T1000 (cell line): ENCODE measurements at places on chromosomes 3 and 15.

GRCh38 chr3:99128725-99129505 lies 227.4 kb upstream of the DCBLD2 start:
- DNase-seq, result peak; percentile 41

DNA sequence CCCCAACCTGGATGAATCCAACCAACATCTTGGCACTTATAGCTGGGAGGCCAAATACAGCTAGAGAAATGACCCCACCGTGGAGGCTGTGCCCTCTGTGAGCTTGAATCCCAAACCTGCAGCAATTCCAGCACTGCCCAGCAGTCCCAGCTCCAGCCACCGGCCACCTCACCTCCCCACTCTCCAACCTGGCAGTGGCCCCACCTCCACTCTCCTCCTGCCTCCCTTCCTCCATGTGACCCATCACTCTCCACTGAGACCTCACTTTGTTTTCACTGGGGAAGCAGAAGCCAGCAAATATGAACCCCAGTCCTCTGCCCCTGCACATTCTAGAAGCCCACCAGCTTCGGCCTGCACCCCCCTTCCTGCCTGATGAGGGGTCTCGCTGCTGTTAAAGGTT lies 79.7 kb upstream of the LINGO1 start:
- DNase-seq, result no peak

DNA sequence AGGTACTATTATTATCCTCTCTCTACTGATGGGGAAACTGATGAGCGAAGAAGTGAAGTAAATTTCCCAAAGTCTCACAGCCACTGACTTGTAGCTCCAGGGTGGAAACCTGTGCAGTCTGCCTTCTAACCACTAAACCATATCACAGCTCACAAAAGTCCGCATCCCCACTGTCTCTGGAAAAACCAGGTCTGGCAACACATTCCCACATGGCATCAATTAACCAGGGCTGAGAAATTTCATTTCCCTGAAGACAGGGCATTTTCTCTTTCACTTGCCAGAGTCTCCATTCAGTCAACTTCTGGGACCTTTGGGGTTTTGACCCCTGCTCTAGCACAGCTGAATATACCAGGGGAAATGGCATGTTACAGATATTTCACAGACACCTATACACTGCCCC lies 26.5 kb downstream of the FBXO40 start:
- DNase-seq, result no peak

DNA sequence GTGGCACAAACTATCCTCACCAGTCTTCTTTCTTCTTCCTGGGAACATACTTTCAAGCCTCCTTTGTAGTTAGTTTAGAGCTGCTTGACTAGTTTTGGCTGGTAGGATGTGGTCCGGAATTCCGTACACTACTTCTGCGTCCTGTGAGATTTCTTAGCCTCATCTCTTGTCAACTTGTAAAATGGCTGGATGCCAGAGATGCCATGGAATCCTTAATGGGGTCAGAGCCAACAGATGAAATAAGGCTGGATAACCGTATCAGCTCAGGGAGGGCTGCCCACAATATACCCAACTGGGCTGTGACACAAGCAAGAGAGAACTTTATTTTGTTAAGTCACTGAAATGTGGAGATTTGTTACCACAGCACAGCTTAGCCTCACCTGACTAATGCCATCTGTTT lies 466.9 kb upstream of the MDFIC2 start:
- no peak for DNase-seq

- no peak for DNase-seq
These were observed 276.4 kb downstream of the XXYLT1 start for GRCh38 chr3:194994551-194994981.

DNA sequence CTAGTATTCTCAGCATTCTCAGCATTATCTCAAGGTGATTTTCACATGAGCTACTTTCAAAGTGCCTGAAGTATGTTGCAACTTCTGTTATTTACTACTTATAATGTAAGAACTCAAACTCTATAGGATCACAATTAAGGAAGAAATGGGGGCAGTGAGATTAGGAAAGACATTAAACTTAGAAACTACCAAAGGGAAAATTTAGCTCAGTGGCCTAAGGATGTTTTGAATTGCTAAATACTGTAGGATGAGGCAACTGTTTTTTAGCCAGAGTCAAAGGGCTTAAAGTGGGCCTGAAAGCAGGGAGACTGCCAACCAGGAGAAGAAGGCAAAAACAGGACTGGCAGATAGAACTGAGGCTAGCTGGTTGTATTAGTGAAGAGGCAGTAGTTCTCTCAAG lies 55.5 kb upstream of the MBNL1 start:
- no peak for DNase-seq

GRCh38 chr3:39519103-39519502 lies 51.6 kb downstream of the MOBP start:
- no peak for DNase-seq

- DNase-seq, result no peak
These were observed 16.9 kb downstream of the C3orf22 start for GRCh38 chr3:126541628-126542339.

DNA sequence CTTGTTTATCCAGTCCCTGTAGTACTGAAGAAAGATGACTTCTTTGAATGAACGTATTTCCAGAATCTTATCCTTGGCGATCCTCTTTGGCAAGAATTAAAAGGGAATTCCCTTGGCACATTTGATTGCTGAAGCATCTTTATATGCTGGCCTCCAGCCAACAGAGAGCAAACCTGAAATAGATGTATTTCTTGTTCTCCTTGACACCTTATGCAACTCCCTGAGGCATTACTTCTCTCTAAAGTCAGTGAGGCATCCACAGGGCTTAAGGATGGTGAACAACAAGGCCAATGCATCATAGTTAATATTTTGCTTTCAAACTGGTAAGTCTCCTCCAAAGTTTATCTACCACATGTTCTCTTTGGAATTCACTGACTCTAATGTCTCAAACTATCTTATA lies 450.9 kb upstream of the THRB start:
- DNase-seq, result no peak

GRCh38 chr3:83873550-83873949 lies 1085.2 kb upstream of the CADM2 start:
- no peak for DNase-seq

DNA sequence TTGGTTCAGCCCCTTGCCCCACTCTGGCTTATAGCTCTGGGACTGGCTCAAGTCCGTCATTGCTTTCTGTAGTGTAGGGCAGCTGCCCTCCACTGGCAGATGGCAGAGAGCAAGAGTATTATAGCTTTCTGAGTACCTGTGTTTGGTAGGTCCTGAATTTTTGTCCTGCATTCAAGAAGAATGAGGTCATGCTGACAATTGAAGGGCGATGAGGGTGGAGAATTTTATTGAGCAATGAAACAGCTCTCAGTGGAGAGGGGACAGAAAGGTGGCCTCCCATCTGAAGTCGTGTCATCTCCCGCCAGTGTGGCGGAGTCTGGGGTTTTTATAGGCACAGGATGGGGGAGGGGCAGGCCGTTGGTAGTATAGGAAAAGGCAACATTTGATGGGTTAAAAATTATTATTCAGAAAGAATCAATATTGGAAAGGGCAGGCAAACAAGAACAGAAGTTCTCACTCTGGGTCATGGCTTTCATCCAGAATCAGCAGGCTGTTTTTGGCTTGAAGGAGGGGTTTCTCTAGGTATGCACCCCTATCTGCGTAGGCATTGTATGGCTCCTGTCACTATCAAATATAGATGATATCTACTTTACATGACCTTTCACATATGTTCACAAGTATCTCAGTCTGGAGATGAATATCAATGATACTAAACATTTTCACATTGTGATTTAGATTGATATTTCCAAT lies 1239.7 kb upstream of the ALCAM start:
- no peak for DNase-seq

GRCh38 chr3:62446337-62446940 lies 73.1 kb upstream of the FEZF2 start:
- no peak for DNase-seq
